ENCODE measurements at places on chromosomes 1 and 21.

- ATAC-seq = peak; percentile 67
Observed at GRCh38 chr1:117060441-117061317, 553 bp downstream of the TTF2 start.

DNA sequence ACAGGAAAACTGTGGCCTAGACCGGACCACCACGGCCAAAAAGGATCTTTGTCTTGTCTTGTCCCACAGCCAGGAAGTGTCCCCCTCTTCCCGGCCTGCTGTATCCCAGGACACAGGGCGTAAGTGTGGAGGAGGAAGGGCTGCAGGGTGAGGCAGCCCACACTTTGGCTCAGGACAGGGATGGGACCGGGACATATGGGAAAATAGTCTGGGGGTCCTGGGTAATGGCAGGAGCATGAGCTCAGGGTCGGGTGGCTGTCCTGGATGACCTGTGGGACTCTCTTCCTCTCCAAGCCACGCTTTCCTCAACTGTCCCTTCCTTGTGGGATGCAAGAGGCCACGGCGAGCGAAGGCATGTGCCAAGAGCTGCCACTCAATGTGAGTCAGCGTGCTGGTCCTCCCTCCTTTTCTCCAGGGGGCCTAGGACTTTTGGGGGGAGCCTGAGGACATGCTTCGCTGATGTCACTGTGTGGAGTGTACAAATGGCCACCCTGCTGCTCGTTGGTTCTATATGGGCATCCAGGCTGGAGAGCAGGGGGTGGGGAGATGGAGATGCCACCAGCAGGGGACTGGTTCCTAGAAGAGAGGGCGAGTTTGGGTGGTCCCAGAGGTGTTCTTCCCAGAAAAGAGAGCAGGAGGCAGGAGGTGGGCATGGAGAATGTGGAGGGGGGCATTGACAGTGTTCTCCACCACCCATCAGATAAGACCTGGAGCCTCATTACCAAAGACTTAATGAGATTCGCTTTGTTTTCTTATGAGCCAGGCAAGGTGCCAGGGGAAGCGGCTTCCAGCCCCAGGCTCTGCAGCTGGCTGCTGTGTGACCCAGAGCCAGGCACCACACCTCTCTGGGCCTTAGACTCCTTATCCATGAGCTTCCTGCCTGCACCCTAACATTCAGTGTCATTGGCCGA lies 11.5 kb upstream of the PADI1 start:
- ATAC-seq = peak; percentile 53

- ATAC-seq = no peak
Observed at GRCh38 chr1:163706915-163707314, 385.2 kb downstream of the NUF2 start.

- ATAC-seq = peak; percentile 99
Observed at GRCh38 chr1:33430692-33431593, at the start of gene PHC2. Gene PHC2 (minus strand): TSS chr1:33431095. CDS start chr1:33375539, 55,556 bp downstream.

- ATAC-seq = no peak
Observed at GRCh38 chr1:31593136-31593665, 16.9 kb downstream of the TINAGL1 start.

DNA sequence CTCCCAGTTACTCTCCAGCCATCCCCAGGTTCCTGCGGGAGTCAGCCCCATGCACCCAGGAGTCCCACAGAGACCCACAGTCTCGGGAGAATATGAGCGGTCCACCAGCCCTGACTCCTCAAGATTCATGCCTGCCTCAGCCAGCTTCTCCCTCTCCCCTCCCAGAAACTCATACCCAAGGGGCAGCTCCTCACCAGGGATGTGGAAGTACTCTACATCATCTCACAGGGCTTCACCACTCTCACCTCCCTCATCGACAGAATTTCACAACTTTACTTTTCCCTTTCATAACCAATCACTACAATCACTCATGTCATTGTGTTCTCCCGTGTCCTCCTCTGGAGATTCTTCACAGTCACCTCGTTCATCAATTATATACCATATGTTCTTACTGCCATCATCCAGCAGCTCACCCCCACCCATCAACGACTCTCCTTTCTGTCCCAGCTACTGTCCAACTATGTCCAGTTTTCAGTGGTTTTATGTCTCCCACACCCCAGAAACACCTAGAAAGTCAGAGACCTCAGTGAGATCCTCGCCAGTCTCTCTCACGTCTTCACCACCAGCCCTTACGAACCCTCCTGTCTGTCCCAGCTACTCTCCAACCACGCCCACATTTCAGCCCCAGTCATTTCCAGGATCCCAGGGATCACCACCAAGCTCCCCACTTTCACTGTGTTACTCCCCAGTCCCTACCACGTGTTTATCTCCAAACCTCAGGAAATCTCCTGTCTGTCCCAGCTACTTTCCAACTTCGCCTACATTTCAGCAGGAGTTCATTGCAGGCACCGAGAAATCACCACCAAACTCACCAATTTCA lies 1530.1 kb upstream of the TPTE start:
- no peak for ATAC-seq

- ATAC-seq = no peak
Observed at GRCh38 chr1:158458263-158458662, 3.4 kb upstream of the OR10K1 start.

GRCh38 chr1:4371849-4372248 lies 282.6 kb upstream of the AJAP1 start:
- no peak for ATAC-seq

DNA sequence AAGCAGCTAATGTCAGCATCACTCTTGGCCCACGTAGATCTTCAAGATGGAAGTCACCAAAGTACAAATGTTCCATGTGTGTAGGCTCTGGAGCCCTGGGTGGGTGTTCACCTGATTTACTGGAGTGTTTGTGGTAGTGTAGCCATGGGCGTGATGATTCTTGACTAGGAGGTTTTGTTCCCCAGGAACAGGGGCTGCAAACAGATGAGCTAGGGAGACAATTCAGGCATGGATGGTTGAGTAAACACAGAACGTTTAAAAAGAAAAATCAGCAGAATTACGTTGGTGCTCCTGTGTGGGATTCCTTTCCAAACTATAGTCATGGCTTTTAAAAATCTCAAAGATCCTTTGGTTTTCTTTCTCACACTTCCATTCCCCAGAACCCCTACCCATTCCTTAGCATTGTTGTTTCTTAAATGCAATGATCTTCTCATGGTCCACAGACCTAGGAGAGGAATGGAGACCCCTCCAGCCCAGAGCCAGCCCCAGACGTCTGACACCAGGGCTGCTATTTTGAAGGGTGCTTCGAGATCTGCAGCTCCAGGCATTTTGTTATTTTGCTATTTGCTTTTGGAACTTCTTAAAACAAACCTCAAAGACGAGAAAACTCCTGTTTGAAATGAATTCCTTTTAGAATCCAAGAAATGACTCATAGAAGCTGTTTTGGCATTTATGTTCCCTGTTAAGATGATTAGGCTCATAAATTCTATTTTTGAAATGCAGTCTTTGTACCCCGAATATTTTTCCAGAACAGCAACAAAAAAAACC lies 115.1 kb downstream of the ETS2 start:
- no peak for ATAC-seq

- no peak for ATAC-seq
Observed at GRCh38 chr21:25391777-25392176, 215.5 kb downstream of the MRPL39 start.

- no peak for ATAC-seq
Observed at GRCh38 chr1:56060906-56061305, 518.5 kb downstream of the PLPP3 start.

DNA sequence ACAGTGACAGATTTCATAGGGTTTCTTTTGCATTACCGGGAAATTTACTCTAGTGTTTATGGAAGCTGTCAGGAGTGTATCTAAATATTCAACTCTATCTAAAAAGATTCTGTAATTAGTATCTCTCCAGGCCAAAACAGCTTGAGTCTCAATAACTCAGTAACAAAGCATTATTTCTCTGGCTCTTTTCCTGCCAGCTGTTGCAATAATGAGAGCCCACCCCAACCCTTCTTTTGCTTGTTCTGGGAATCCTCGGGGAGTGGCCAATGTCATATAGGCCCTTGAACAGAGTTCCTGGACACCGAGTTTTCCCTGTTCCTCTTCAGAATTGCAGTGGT lies 120.1 kb upstream of the SGIP1 start:
- no peak for ATAC-seq

DNA sequence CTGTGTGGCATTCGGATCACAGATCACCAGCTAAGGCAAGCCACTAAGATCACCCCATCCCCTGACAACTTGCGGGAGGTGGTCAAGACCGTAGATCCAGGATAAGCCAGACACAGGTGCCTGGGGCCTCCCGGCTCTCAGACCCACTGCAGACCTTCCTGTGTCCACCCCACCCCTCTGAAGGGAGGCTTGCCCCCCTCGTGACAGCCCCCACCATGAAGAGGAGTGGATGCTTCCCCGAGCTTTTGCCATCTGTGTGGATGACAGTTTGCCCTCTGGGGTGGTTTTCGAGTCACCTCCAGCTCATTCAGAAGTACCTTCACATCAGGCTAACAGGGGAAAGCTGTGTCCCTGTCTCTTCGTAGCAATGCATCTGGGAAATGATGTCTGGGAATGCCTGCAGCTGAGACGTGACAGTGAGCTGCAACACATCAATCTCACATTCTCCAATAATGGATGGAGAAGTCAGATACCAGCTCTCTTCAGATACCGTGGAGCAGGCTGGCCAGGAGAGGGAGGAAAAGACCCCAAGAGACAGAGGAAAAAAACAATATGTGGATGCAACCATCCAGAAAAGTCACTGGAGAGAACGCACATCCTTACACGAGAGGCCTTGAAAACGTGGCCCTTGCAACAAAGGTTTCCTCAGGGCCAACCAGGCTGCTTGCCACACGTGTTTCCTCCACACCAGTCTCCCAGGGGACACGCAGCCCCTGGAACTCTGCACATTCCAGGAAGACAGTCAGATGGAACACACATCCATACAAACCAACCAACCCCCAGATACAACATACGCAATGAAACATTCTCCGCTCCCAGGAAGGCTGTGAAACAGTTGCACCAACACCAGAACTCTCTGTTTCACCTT lies 20.4 kb upstream of the FHAD1 start:
- ATAC-seq = no peak

DNA sequence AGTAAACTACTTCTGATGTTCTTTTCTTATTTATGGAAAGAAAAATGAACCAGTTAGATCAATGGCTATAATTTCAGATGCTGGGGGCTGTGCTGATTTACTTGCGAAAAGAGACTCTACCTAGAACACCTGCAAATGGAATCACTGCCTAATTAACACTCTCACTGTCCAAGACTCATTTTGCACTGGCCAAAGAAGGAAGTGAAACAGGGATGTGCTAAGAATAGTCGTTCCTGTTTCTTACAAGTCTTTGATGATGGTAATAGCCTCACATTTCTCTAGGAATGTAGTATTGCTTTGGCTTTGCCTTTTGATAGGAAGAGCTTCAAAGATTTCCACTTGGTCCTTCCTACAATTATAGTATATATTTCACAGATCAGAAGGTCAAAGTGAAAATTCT lies 12.7 kb upstream of the TSNAX start:
- no peak for ATAC-seq

DNA sequence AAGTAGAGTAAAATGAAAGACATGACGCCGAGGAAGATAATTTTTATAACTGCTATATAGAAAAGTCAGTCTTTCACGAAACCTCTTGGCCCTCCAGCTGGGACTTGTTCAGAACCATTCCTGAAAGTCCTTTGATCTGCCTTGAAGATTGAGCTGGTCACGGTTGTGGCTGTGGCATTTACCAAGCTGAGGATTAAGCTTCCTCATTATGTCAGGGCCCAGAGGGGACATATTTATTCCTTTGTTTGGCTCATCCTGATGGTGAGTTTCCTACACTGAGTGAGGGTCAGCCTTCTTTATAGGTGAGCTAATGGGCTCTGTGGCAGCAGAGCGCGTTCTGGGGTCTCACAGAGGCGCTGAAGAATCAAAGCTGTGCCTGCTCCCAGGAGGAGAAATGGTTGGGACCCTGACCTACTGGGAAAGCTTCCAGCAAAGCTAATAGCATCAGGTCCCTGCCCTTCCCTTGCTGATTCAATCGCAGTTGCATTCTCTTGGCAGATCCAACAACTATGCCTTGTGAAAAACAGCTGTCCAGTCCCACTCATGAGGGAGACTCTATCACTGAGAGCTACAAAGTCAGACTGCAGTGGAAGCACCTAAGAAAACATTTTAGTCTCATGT lies 43.2 kb upstream of the PBX1 start:
- ATAC-seq = no peak

GRCh38 chr1:36763771-36764170 lies 270.5 kb downstream of the GRIK3 start:
- ATAC-seq = no peak

DNA sequence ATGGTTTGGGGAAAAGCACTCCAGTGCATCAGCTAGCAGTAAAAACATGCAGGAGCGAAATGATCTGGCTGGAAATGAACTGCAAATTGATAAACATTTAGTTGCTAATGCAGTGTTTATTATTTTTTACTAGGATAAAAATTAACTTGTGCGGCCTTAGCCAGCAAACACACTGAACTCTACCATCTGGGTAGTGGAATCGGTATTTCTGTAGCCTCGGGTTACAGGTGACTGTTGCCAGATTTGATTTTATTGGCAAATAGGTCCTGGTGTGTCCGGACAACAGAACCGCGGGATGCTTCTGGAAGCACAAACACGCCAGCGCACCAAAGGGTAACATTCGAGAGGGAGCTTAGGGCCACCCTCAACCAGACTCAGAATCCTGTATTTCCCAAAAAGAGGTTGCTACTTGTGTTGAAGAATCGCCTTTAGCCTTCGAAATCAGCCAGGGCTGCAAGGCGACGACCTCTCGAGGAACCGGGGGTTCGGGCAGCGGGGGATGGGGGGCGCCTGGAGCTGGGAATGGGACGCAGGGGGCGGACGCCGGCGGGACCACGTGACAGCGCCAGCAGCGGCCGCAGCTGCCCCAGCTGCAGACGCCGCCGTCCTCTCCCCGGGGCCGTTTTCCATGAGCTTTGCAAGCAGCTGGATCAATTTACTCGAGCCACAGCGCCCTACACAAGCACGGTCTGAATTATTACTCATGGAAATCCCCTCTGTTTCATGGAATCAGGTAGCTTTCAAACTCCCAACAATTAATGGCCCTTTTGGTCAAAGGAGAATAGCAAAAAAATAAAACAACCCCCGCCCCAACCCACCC lies 158.8 kb downstream of the TOMM20 start:
- peak; percentile 17 for ATAC-seq

DNA sequence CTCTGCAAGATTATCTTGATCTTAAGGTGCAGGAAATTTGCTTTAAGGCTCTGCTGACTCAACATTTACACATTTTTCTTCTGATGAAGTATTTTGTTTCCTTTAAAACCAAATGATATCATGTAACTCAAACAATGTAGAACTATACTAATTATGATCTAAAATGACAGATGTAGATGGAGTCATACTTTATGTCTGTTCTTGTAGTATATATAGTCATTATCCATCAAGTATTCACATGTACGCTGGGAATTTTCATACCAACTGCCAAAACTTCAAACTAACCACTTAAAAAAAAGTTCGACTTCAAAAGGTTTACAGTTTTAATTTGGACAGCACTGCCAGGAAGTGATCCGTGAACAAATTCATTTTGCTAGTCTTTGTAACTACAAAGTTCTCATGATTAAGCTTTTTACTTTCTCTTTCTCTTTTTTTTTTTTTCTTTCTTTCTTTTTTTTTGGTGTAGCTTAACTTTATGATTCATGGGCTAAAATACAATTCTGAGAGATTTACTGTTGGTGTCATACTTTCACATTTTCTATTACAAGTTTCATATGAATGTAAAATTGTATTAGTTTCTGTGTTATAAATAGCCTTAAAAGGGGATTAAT lies 509.0 kb upstream of the CXADR start:
- peak; percentile 93 for ATAC-seq

GRCh38 chr1:154996966-154997701 lies 3.7 kb downstream of the LENEP start:
- ATAC-seq = no peak

Measured in esophagus mucosa (tissue), 1 donor.